ENCODE measurements at places on chromosomes 7 and 10. TPM values are rescaled to one million over a fixed set of nuclear protein-coding genes. Genes with fewer than 3 reads are reported as not detected.

GRCh38 chr7:89049043-89049442 is 253.5 kb upstream of the TEX47 start:
- no peak for DNase-seq

CASTOR2 gene
- 45.9 TPM for total RNA-seq

- no peak for DNase-seq
These were observed 23.0 kb upstream of the GRID1 start for GRCh38 chr10:86389441-86390193.

DNA sequence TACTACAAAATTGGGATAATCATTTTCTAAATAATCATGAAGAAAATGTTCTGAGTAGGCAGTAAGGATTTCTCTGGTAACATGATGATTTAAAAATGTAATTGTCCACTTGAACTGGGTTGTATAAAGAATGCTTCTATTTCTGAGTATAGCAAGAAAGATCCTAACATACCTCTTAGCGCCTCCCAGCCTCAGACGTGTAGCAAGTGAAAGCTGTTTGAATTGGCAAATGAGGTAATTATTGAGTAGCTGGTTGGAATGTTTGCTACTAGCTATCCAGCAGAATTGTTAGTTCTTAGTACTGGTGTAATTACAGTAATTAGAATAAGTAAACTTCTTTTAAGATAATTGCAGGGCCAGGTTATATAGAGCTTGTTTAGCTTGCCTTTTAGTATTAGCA is 47.9 kb downstream of the SEPTIN7 start:
- DNase-seq, result no peak

NXPH1 gene
- not detected for total RNA-seq

- DNase-seq, result no peak
These were observed 17.6 kb downstream of the CPED1 start for GRCh38 chr7:121005996-121006584.

GRCh38 chr10:59814878-59815277 is 61.6 kb upstream of the MRLN start:
- no peak for DNase-seq

PON1 gene
- total RNA-seq, result not detected

DNA sequence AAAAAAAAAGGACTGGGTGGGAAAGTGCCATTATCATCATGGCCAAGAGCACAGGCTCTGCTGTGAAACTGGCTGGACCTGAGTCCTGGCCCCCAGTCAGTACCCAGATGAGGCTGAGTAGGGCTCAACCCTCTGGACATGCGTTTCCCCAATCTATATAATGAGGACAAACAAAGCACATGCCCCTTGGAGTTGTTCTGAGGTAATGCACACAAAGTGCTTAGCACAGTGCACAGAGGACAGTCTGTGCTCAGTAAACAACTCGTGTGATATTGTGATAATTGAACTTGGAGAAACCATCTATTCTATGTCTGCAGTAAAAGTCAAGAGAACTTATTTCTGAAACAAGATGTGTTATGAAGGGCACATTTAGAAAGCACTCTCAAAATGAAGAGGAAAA is 138.8 kb downstream of the KCNMA1 start:
- DNase-seq, result no peak

- no peak for DNase-seq
These were observed 24.2 kb downstream of the IFIT3 start for GRCh38 chr10:89351780-89352597.

FXYD4 gene
- not detected for total RNA-seq

- DNase-seq, result no peak
These were observed 10.2 kb upstream of the AGR2 start for GRCh38 chr7:16815001-16815400.

GRCh38 chr7:644381-645305 is 81.9 kb upstream of the DNAAF5 start:
- no peak for DNase-seq

DNA sequence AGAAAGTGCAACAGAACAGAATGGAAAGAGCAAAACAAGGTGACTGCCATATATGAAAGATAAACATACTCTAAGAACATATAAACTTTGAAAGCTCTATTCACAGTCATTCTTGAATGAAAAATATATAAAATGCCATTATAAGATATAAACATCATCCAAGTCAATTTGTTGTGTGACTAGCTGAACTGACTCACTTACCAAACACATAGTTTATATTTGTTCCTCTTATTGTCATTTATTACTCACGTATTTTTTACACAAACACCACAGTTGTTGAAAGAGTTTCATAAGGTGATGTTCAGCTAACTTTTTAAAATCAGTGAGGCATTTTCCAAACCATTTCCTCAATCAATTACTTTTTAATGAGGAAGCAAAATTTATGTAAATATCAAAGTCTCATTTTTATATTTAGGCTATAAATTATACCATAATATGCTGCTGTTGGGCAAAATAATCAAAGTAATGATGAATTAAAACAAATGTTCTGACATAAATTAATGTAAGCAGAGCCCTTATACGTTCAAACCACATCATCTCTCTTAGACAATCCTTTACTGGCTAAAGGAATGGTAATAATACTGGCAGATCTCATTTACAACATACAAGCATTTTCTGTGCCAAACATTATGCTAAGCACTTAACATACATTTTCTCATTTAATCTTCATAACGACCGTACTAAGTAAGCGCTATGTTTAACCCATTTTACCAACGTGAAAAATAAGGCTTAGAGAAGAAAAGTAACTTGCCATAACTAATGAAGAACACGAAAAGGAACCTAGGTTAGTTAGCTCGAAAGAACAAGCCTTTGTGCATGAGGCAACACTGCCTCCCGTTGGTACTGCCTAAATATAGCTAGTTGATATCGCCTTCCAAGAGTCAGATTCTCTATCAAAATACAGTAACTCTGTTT is 7.3 kb downstream of the LRRN3 start:
- no peak for DNase-seq

- no peak for DNase-seq
These were observed 3.0 kb downstream of the DOCK1 start for GRCh38 chr10:126908225-126908624.

TIMM23B gene
- 12.4 TPM for total RNA-seq

PRR15 gene
- total RNA-seq, result 4.6 TPM

DNA sequence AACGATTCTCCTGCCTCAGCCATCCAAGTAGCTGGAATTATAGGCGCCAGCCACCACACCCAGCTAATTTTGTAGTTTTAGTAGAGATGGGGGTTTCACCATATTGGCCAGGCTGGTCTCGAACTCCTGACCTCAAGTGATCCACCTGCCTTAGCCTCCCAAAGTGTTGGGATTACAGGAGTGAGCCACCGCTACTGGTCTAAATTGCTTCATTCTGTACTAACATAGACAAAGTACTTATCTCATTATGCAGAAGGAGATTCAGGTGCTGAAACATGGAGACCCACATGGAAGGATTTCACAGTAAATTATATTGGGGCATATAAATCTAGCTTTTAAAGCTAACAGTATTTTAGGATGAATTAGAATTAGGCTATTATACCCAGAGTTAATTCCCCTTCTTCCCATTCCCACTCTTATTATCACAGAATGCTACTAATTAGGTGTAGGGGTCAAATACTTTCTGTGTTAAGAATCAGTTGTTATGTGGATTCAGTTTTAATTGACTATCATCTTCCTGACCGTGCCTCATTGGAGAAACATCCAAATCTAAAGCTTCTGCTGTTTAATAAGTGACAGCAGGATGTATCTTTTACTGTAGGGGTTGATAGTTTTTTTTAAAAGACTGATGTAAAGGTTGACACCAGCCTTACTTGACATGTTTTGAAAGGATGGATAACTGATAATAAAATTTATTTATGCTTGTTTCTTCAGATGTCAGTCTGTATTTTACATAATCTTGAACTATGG is 27.2 kb downstream of the ADK start:
- no peak for DNase-seq

- no peak for DNase-seq
These were observed 266.0 kb upstream of the PITRM1 start for GRCh38 chr10:3438606-3439005.

MSMB gene
- total RNA-seq, result 1,381 TPM

- no peak for DNase-seq
These were observed 102.8 kb downstream of the PLPP4 start for GRCh38 chr10:120559800-120560199.

DNA sequence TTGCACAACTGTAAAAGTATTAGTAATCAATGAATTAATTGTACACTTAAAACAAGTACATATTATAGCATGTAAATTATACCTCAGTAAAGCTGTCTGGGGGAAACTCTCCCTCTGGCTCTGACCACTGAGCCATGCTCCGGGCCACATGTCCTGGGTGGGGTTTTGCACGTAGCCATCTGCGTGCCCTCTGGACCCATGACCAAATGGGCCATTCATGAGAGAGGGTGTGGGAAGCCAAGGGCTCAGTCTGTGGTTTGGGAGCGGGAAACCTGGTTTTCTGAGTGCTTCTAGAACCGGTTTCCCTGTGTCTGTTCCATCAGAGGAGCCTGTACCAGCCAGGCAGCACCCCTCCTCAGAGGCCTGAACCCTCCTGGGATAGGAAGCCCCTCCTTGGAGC is 143.2 kb downstream of the SH3PXD2A start:
- no peak for DNase-seq

GRCh38 chr10:16585103-16585502 is 63.4 kb upstream of the C1QL3 start:
- DNase-seq, result no peak

CPEB3 gene
- total RNA-seq, result 16.9 TPM

- no peak for DNase-seq
These were observed 86.6 kb downstream of the FRMPD2 start for GRCh38 chr10:48187713-48188485.

DNA sequence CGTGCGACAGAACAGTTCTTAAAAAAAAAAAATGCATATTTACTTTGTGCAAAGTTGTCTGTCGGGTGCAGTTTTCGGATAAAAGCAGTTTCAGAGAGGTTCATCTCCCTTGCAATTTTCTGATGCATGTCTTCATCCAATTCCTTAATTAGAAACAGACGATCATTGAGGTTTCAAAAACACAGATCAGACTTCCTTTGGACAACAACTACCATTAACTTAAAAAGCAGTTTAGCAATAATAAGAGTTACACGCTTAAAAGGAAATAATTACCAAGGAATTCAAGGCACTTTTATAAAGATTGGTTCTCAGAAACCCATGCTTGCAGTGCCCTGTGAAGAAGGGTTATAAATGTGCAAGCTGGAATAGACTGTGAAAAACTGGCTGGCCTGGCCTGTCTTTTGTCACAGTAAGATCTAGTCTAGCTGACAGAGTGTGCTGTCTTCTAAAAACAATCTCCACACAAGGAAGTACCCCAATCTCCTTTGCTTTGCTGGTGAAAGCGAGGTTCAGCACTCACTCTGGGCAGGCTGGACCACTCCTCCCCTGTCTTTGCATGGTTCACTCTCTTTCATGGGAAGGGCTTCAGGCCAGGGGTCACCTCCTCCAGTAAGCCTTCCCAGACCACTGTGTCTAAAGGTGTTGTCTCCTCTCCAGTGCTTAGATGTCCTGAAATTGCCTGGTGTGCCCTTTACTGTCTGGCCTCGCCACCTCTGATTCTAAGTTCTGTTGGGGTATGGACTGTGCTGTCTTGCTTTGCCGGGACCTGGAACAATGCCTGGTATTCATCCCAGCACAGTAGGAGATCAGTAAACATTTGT is 34.8 kb upstream of the HNRNPH3 start:
- no peak for DNase-seq

SPDYE1 gene
- 0.17 TPM for total RNA-seq

GRCh38 chr7:137727413-137727812 is 119.4 kb downstream of the DGKI start:
- no peak for DNase-seq

DNA sequence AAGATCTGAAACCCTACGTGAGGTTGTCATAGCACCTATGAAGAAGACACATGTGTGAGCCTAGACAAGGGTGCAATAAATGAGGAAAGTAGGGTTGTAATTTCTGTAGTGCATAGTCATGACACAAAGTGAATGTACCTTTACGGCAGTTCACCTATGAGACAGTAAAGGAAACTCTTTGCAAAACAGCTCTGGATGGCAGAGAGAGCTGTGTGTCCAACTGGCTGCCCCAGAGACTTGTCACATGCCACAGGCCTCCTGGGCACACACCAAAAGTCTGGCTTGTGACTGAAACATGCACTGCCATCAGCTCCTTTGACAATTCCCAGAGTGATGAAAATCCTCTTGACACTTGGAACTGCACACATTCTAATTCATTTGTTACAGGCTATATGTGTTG is 90.7 kb upstream of the NAMPT start:
- DNase-seq, result no peak

DNA sequence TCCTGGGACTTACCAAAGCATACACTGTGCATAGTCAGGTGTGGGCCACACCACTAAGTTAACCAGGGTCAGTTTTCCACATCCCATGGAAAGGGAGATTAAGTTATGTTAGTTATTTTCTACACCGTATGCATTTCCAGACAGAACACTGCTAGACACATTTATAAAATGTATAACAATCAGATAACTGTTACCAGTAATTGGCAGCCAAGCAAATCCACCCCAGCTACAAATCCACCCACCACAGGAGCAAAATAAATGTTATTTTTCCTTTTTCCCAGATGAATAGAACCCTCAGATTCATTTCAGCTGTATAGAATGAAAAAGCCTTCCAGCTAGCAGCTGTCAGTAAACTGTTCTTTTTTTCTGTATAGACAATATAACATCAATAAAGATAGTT is 256.9 kb upstream of the FZD1 start:
- no peak for DNase-seq

GARS1 gene
- 78.3 TPM for total RNA-seq

KIAA1549 gene
- total RNA-seq, result 8.8 TPM

- no peak for DNase-seq
These were observed 34.9 kb downstream of the TASOR2 start for GRCh38 chr10:5719546-5719945.

NUTM2E gene
- not detected for total RNA-seq

- no peak for DNase-seq
These were observed 67.0 kb downstream of the DNAJB6 start for GRCh38 chr7:157403646-157404401.

PSMC2 gene
- total RNA-seq, result 102 TPM

JCAD gene
- 8.3 TPM for total RNA-seq

NYAP1 gene
- 0.73 TPM for total RNA-seq

DNA sequence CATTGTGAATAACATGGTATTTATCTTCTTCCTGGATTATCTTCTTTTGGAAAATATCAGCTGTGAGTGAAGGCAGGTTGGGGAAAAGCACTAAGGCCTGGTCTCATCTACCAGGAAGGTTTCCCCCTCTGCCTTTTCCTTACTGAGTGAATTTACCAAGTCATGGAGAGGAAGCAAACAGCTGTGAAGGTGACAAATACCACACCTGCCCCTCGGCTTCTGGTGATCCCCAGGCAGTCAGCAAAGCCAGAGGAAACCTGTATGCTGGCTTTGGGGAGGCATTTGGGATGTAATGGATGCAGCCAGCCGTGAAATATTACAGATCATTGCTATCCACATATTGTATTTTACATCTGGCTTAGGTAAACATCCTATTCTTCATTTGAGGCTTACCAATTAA is 24.2 kb downstream of the POM121L12 start:
- no peak for DNase-seq

NUPR2 gene
- total RNA-seq, result 11.1 TPM

DNA sequence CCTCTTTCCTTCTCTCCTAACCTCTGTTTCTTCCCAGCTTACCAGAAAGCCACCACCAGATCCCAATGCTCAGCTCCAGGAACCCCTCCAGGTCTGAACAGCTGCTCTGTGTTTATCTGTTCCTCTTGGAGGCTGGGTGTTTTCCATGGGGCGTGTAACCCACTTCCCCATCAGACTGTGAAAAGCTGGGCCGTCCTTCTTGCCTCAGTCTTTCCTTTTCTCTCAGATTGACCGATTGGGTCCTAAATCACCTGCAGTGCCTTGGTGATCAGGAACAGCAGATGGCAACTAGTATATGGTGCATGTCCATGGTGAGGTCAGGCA is 4.8 kb downstream of the SH3PXD2A start:
- no peak for DNase-seq

- DNase-seq, result peak; percentile 81
These were observed 965 bp downstream of the ZCCHC24 start for GRCh38 chr10:79444199-79445119.

- DNase-seq, result peak; percentile 48
These were observed 2.1 kb downstream of the MXI1 start for GRCh38 chr10:110209454-110209925.

Data from prostate gland (tissue), 2 donors.